ACHN (cell line): ENCODE measurements at places on chromosomes 2 and 18.
A peak's percentile ranks its signal among the peaks of the same experiment; 100 is the strongest.

GRCh38 chr2:121417826-121418225, 112.9 kb upstream of the RNU4ATAC start:
- DNase-seq: no peak

- DNase-seq: no peak
Observed at GRCh38 chr2:181575024-181575649, 81.8 kb downstream of the CERKL start.

GRCh38 chr2:88442473-88442872, 10.0 kb downstream of the FOXI3 start:
- no peak for DNase-seq

DNA sequence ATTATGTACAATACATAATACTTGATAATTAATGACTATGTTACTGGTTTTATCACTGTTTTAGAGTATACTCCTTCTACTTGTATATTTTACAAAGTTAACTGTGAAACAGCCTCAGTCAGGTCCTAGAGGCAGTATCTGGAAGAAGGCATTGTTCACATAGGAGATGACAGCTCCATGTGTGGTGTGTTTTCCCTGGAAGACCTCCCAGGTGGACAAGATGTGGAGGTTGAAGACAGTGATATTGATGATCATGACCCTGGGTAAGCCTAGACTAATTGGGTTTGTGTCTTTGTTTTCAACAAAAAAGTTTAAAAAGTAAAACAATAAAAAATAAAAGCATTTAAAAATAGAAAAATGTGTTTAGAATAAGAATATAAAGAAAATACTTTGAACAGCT, 96.4 kb downstream of the TRIB2 start:
- no peak for DNase-seq

DNA sequence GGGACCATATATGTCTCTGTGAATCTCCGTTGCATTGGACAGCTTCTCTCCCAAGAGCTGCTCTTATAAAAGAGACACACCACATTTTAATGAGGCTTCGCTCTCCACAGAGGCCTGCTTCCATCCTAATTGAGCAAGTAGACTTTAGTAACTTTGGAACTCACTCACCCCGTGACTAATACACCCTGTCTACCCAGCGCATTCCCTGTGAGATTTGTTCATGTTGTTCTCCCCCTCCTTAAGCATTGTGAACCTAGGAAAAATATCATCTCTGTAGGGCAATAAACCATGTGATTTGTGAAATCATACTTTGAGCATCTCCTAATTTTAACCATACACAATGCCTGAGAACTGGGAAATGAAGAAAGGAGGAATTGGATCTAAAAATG, 56.9 kb downstream of the MCFD2 start:
- no peak for DNase-seq

GRCh38 chr2:32064021-32064601, 755 bp downstream of the SPAST start:
- DNase-seq: no peak

- no peak for DNase-seq
Observed at GRCh38 chr2:14140009-14140550, 492.4 kb upstream of the LRATD1 start.

DNA sequence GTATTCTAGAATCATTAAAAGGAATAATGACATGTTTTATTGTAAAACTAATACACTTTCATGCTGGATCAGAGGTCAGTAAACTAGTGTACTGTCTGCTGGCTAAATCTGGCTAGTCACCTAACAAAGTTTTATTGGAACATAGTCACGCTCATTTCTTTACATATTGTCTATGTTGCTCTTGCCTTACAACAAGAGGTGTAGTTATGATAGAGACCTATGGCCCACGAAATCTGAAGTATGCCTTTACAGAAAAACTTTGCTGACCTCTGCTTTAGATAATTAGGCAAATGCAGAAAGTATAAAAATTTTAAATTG, 29.9 kb upstream of the SCYGR2 start:
- DNase-seq: no peak

DNA sequence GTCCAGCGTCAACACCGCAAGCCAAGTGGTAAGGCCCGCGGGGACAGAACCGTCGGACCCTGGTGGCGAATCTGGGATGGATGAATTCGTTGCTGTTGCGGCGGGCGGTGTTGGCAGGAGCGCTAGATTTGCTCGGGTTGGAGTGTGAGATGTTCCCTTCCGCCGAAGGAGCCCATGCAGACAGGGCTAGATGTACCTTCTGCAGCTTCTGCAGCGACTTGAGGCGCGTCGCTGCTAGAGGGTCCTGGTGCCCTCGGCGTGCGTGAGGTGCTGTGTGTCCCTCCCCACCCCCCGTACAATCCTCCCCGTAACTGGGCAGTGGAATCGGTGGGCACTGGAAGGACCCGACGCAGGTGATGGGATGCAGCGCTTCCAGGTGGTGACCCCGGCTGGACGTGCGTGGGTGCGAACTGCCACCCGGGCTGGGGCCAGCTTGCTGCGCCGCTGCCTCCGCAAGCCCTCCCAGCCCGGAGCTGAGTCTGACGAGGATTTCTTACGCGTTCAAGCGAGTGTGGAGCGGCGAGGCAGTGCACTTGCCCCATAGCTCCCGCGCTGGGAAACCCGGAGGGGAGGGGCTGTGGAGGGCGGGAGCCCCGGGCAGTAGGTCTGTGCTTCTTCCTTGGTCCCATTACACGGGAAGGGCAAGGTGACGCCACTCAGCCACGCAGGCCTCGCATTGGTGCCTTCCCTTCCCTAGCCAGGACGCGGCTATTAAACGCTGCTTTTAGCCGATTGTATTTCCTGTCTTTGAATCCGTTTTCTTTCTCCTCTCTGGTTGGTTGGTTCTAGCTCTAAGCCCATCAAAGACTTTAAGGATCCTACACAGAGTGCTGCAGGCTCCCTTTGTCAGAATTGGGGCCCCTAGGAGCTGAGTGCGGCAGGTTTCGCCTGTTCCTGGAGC, 34.2 kb downstream of the CHRNA1 start:
- no peak for DNase-seq

DNA sequence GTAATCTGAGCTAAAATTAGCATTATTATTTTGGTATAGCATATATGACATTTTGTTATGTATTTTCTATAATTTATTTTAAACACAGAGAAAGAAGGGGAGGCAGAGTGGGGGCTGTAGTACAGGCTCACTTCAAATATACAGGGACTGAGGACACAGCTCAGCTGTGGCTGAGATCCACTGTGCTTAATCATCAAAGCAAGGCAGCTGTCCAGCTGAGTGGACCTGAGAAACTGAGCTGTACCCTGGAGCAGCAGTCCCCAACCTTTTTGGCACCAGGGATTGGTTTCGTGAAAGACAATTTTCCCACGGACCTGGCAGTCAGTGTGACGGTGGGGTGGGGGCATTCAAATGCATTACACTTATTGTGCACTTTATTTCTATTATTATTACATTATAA, 687.2 kb downstream of the RNF144A start:
- DNase-seq: no peak

GRCh38 chr2:19238440-19239060, 119.9 kb downstream of the OSR1 start:
- no peak for DNase-seq

GRCh38 chr2:144607099-144607498, 87.2 kb upstream of the ZEB2 start:
- DNase-seq: no peak

DNA sequence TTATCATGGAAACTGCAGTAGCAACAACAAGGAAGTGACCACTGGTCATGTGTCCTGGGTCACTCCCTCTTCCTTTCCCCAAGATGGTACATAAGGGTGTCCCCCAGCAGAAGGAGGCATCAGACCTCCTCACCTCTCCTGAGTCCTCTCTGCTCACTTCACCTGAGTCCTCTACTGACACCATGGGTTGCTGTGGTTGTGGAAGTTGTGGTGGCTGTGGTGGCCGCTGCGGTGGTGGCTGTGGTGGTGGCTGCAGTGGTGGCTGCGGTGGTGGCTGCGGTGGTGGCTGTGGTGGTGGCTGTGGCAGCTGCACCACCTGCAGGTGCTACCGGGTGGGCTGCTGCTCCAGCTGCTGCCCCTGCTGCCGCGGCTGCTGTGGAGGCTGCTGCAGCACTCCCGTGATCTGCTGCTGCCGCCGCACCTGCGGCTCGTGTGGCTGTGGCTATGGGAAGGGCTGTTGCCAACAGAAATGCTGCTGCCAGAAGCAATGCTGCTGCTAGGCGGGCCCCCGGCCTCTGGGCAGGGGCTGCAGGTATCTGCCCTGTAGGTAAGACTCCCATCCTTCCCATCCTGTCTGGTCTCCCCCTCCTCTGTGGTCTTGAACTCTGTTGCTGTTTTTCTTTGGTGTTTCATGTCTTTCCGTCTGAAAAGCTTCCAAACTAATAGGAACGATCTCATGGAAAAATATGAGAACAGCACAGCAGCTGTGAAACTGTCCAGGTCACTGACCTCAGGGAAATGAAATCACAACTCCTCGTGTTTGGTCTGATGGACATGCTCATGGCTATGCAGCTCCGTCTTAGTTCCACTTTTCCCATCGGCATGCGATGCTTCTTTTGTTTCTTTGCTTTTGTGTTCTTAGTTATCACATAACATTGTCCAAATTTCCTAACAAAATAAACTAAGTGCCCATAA, at the start of gene SCYGR4:
Gene SCYGR4, plus strand, starts transcription at position 183 of the 915 bp plus-strand sequence. Its CDS starts 0 bp downstream, at position 183.
- no peak for DNase-seq

DNA sequence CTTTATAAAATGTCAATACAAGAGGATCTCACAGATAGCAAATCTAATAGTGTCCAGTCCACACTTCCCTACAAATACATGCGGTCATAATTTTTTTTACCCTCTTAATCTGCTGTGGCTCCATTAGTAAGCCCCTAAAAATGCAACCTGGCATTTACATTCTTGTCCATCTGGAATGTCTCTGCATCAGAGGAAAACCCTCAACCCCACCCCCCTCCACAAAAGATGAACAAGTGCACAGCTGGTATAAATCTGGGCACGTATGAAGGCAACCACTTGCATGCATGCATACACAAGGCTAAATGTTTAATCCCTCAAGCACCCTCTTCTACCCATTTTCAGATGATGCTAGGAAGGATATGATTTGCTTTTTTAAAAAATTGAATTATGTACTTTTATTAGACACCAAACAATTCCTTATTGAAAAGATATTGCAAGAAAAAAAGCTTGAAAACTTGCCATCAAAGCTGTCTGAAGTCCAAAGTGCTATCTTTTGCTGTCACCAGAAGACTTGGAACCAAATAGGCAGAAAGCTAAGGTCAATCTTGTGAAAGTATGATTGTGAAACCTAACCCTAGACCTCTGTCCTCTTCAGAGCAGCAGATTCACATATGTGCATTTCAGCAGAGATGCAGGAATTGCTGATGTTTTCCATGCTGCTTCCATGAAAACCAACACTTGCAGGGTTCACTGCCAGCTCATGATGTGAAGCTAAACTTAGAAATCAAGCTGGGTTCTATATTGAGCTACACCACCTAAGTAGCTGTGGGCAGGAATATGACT, 39.0 kb downstream of the IRS1 start:
- DNase-seq: peak; percentile 58

- DNase-seq: no peak
Observed at GRCh38 chr2:175025946-175026345, 20.8 kb upstream of the CHN1 start.

DNA sequence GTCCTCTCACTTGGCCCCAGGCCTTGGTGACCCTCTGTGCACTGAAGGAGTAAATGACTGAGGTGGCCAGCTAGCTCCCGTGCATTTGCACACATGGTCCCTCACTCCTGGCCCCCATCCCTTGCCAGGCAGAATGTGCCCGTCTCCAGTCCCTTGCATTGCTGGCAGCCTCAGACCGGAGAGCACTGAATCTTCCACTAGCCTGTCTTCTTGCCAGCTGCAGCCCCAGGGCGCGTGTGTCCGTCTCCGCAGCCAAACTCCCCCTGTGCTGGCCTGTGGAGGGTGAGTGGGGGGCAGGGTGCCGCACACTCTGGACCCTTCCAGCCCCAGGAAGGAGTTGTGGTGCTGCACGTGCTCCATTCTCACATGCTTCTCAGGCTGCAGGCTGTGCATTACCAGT, 35.9 kb downstream of the INPP4A start:
- no peak for DNase-seq

DNA sequence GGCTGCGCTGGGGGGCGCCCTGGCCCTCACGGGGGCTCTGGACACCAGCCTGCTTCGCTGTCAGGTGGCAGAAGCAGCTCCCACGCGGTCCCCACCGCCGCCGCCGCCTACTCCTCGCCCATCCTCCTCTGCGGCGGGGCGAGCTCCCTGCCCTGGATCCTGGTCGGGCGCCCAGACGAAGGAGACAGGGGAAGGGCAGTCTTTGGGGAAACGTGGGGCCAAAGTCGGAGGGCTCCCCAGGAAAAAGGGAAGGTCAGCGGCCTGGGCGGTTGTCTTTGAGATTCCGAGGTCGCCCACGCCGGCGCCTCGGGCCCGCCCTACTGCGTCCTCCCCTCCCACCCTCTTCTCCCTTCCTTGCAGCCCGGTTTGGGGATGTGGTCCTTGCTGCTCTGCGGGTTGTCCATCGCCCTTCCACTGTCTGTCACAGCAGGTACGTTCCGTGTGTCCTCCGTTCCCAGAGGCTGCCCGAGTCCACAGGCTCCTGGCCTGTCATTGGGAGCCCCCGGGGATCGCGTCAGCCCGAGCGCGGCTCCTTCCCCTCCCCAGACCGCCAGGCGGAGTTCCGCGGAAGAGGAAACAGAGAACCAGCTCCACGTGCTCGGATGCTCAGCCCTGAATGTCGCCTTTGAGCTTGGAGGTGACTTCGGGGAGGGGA, 800 bp downstream of the IL1RL2 start:
- no peak for DNase-seq

DNA sequence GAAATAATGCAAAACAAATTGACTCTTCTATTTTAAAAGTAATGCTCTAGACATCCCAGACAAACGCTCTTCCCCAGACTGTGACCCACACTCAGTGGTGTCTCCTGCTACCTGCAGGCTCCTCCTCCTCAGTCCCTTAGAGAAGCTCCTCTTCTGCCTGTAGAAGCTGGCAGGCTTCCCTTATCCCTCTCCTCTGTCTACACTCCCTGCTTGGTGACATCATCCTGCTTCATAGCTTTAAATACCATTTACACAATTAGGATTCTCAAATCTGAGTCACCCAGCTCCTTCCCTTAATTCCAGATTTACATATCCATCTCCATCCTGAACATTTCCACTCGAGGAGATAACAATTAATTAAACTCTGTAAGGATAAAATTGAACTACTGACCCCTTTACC, 167.9 kb downstream of the FBXO15 start:
- no peak for DNase-seq

DNA sequence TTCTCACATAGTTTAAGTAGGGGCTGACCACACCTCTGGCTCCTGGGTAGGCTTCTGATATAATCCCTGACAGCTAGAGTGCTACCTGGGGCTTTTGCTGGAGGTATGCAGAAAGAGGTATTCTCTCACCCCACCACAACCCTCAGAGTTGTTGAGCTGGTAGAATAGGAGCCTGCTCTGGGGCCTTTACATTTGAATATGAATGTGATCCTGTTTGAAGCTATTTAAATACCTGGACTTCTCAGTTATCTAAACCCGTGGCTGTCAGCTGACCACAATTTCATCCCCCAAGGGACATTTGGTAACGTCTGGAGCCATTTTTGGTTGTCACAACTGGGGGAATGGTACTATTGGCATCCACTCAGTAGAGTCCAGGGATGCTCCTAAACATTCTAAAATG, 669.1 kb downstream of the SATB2 start:
- no peak for DNase-seq

GRCh38 chr2:172510088-172510487, 45.8 kb upstream of the PDK1 start:
- no peak for DNase-seq
